ENCODE measurements at places on chromosomes 5 and 9. TPM values are rescaled to one million over a fixed set of nuclear protein-coding genes. Genes with fewer than 3 reads are reported as not detected.

FLT4 gene
- total RNA-seq: under 0.01 TPM

FOCAD gene
- 85.5 TPM for total RNA-seq

HAVCR2 gene
- total RNA-seq: 0.22 TPM

SOX30 gene
- not detected for total RNA-seq

SLC35D2 gene
- total RNA-seq: 26.9 TPM

OR2V1 gene
- total RNA-seq: not detected

HTR4 gene
- total RNA-seq: not detected

ERAP2 gene
- total RNA-seq: 37.2 TPM

ZNF618 gene
- total RNA-seq: 11.2 TPM

FAM78A gene
- total RNA-seq: 0.44 TPM

PCDHB9 gene
- not detected for total RNA-seq

SMIM15 gene
- total RNA-seq: 50.1 TPM

NR2F1 gene
- 87.2 TPM for total RNA-seq

LRRTM2 gene
- total RNA-seq: 1.0 TPM

CMYA5 gene
- total RNA-seq: 2.0 TPM

C5orf22 gene
- total RNA-seq: 21.9 TPM

PDE6A gene
- total RNA-seq: not detected

CDKN2B-AS1 gene
- 9.2 TPM for total RNA-seq

SLC36A3 gene
- not detected for total RNA-seq

TAS2R1 gene
- not detected for total RNA-seq

All from placental pericyte (primary cell).